ENCODE measurements at places on chromosomes 3 and 15. TPM values are rescaled to one million over a fixed set of nuclear protein-coding genes. Genes with fewer than 3 reads are reported as not detected.

The TPRG1 gene
- 0.20 TPM for total RNA-seq

The CLSTN2 gene
- total RNA-seq = 0.68 TPM

The SLC6A11 gene
- total RNA-seq = 1.9 TPM

The ADAMTS9 gene
- total RNA-seq = 0.46 TPM

The ZNF660 gene
- 16.4 TPM for total RNA-seq

The SH3BP5 gene
- 6.8 TPM for total RNA-seq

The GPR156 gene
- total RNA-seq = 1.4 TPM

The GOLGA8H gene
- 0.70 TPM for total RNA-seq

The CHRNA3 gene
- 1.1 TPM for total RNA-seq

The ARL6 gene
- 6.3 TPM for total RNA-seq

The FMN1 gene
- 1.9 TPM for total RNA-seq

The ECE2 gene
- not detected for total RNA-seq

The PARP15 gene
- total RNA-seq = 0.18 TPM

The WDR93 gene
- total RNA-seq = not detected

The KLHL40 gene
- total RNA-seq = not detected

The DIPK2A gene
- 22.0 TPM for total RNA-seq

The IGF2BP2 gene
- 130 TPM for total RNA-seq

The SUCNR1 gene
- total RNA-seq = not detected

The BCHE gene
- total RNA-seq = 1.4 TPM

The SLCO2A1 gene
- total RNA-seq = 0.98 TPM

The CAMKV gene
- total RNA-seq = 50.4 TPM

The SCAMP5 gene
- total RNA-seq = 47.8 TPM

The CCR9 gene
- total RNA-seq = not detected

The ABI3BP gene
- total RNA-seq = 0.28 TPM

The BCL2A1 gene
- total RNA-seq = not detected

The DNAJA4 gene
- total RNA-seq = 0.35 TPM

Measured in H9 (cell line).